Neuronal stem cell (in vitro differentiated cells): ENCODE measurements at places on chromosomes 5 and 9.

- no peak for DNase-seq
These were observed 585.3 kb downstream of the EBF1 start for GRCh38 chr5:158514319-158514985.

GRCh38 chr9:107367727-107368502, 84.8 kb downstream of the RAD23B start:
- no peak for DNase-seq

DNA sequence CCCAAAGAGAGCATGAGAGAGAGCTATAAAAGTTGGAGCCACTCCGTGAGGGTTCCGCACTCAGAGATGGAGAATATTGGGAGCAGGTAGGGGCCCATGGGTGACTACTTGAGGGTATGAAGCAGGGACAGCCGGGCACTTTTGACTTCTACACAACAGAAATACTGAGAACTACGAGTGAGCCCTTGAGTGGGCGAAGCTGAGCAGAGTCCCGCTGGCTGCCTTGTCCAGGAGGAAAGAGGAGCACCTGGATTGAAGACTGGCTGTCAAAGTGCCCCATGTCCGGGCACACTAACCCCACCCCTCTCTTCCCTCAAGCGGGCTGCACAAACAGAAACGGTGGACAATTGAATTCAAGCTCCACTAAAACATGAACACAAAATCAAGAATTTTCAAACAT, 33.6 kb downstream of the FYB1 start:
- no peak for DNase-seq

GRCh38 chr9:131704988-131705387, 34.9 kb downstream of the RAPGEF1 start:
- DNase-seq: no peak

DNA sequence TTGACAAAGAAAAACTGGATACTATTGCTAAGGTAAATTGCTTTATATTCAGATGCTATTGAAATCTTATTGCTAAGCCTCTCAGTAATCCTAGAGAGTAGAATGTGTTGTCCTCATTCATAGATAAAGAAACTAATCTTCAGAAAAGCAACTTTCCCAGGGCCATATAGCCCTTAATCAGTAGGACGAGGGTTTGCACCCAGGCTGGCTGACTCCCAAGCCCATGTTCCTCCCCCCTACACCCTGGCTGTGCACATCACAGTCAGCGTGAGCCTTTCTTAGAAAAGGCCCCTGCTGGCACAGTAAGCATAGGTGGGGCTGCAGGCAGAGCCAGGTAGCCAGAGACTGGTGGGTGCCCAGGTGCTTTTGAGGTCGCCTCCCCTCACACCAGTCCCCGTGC, 15.8 kb upstream of the GLIPR2 start:
- DNase-seq: no peak

DNA sequence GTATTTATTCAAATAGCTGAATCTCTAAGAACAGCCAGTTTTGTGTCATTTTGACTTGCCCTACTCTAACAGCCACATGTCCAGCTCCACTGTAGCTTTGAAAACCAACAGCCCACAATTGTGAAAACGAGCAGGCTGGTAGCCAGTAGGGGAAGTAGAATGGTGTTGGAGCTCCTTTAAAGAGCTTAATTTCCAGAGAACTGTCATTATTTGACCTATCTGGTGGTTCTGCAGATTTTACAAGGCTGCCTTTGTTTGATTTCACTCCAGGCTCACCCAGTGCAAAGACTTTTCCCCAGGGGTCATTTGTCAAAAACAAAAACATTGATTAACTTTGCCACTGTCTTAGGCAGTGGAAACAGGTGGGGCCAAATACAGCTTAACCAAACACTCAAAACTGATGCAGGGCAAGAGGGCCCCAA, 3.2 kb upstream of the PJA2 start:
- no peak for DNase-seq

GRCh38 chr5:166961028-166961427, 1330.4 kb upstream of the WWC1 start:
- no peak for DNase-seq

- DNase-seq: no peak
These were observed 241.8 kb downstream of the CACNA1B start for GRCh38 chr9:138119202-138120027.

- DNase-seq: no peak
These were observed 18.4 kb downstream of the ZNF346 start for GRCh38 chr5:177040814-177041420.

DNA sequence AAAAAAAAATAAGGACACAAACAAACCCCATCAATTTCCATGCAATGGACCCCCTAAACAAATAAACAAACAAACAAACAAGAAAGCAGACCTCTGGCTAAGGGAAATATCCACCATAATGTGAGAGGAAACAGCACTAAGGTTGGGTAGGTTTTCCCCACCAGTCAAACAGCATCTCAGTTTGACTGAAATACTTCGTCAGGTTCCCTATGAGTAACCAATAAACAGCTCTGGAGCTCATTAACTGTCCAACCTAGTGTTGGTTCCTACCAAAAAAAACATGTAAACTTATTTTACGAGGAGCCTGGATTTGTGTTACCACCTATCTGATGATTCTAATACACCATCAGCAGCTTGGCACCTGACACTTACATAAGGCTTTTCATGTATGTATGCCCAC, 198.5 kb upstream of the TARS1 start:
- DNase-seq: no peak

- DNase-seq: no peak
These were observed 1710.1 kb upstream of the CDH9 start for GRCh38 chr5:28748446-28748845.

DNA sequence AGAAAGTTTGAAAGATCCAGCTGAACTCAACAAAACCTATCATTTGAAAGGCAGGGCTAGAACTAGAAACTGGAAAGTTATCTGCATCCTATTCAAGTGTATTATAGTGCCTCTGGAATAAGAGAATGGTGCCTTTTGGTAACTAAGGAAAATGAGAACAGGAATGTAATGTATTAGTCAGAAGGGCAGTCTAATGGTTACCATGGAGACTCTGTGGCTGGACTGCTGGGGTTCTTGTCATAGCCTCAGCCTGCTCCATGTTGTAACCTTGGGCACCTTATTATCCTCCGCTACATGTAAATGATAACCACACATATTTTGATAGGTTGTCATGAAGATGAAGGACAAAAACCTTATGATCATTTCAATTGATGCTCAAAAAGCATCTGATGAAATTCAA, 24.6 kb upstream of the IFNB1 start:
- no peak for DNase-seq

GRCh38 chr5:115831163-115831768, 10.1 kb downstream of the ATG12 start:
- peak; percentile 24 for DNase-seq

DNA sequence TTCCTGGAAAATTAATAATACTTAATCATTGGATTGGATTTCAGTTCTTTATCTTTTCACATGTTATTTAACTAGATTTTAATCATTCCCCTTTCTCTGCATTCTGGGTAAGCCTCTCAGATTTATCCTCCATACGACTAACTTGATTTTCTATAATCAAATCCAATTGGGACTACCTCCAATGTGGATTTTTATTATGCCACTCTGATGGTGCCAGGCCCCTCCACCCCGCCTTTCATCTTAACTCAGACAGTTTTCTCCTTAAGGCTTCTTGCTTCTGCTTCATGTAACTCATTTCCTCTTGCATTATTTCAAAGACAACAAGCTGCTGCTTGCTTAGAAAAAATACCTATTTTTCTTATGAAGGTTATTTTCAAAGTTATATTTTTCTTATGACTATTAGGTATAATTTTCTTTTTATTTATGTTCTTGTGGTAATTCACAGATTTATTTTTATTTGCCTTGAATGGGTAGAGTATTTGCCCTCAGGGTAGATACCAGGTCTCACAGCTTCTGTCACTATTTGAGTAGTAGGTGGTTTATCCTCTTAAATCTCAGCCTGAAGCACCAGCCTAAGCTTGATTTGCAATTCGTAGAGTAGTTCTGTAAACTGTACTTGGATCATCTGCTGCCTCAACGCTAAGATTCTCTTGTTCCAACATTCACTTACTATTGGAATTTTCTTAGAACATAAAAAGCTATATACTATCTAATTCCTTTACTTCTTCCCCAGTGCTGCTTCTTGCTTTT, 659.0 kb upstream of the ARRDC3 start:
- DNase-seq: no peak

DNA sequence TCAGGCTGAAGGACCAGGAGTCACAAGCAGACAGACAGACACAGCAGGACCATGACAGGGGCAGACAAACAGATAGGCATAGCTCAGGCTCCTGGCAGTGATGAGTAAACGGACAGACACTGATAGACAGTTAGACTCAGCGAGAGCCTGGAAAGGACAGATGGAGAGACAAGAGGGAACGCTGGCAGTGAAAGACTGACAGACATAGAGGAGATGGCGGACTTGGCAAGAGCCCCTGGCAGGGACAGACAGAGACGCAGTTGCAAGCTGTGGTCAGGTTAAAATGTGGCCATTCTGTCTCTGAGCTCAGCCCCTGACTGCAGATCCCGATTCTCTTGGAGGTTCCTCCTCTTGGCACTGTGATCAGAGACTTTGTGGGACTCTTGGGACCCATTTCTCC, 13.6 kb downstream of the CSF2 start:
- no peak for DNase-seq

DNA sequence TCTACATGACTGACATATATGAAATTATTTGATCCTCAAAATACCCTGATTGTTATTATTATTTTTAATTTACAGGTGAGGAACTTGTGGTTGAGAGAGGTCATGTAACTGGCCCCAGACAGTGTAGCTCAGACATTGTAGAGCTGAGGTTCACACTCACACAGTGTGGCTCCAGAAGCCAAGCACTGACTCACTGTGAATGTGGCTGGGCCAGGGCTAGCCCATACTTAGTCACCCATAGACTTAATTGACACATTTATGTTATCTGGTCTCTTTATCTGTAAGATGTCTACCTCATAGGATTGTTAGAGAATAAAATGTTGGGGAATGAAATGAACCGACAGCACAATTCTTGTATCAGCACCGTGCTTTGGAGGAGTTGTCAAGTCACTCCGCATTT, 24.9 kb upstream of the CCDC112 start:
- DNase-seq: no peak

DNA sequence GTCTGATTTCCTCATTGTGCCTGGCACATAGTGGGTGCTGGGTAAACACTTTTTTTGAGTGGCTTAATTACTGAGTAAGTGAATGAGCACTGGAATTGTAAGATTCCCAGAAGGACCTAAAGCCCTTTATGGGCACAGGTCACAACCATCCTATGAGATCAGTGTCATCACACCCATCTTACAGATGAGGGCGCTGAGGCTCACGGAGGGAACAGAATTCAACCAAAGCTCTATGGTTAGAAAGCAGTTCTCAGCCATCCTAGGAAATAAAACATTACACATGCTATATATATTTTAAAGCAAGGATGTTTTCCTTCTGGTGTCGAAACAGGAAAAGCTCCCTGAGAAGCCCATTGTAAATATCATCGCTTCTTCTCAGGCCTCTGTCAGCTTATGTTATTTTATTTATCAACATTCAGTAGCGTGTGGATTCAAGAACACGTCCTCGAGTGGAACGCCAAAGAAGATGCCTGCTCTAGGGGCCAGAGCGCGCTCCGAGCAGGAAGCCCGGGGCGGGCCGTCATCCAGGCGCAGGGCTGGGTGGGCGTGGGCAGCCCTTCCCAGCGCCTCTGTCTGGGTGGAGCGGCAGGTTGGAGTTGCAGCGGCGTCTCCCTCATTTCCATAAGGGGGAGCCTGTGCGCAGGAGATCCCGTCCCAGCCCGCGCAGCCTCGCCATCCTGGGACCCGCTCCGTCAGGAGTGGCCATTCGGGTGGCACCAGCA, 155.8 kb upstream of the SMIM23 start:
- peak; percentile 63 for DNase-seq

GRCh38 chr5:151174612-151175101, 17.1 kb upstream of the ANXA6 start:
- no peak for DNase-seq

DNA sequence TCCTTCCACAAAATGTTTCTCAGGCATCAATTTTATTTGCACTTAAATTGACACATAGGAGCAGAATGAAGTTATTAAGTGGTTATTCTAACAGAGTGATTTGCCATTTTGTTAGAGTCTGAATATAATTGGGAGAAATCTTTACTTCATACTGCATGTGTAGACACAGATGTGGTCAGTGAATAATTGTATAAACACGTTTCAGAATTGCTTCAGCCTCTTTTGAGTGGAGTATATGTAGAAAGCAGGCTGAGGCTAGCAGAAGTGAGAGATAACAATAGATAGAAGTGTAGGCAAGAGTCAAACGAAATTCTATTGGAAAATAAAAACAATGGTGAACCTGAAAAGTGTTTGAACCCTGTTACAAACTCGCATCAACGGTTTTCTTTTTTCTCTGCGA, 270.7 kb downstream of the TMEM167A start:
- no peak for DNase-seq

GRCh38 chr9:79813258-79813638, 241.5 kb downstream of the TLE4 start:
- no peak for DNase-seq

DNA sequence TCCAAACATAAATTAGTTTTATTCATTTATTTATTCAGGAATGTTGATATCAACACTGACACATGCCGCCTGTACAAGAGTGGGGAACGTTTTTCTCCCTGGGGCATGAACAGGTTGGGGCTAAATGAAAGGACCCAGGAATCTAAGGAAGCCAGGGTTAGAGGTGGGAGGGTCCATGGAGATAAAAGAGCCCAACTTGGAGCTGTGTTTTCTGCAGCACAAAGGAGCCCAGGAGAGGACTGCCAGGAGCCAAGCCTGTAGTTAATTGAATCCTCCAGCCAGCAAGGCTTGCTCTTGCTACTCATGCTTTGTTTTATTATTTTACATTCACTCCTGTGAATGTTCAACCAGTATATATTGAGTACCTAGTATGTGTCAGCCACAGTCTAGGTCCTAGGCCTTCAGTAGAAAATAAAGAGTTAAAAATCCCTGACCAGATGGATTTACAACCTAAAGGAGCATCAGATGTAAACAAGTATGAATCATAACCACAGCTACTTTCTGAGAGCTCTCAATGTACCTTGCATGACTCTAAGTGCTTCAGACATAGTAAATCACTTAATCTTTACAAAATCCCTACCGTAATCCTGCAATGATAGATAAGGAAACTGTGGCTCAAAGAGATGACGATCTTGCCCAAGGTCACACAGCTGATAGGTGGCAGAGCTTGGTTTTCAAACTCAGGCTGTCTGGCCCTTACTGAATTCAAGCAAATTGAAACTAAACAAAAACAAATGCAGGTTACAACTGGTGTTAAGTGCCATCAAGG, 69.8 kb downstream of the ASTN2 start:
- DNase-seq: peak; percentile 18

DNA sequence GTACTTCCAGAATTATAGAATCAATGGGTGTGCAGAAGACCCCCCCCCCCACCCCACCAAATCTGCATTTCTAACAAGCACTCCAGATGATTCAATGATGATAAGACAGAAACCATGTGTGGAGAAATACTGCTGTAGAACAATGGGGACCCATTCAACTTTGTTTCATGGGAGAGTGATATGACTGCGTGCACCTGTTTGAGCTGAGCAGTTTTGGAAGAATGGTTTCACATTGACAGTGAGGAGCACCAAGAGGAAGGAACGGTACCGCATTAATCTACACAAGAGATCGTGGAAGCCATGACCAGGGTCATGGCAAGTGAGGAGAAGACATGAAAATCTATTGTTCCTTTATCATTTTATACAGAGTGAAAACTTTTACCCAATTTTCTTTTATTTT, 202.7 kb downstream of the CD180 start:
- no peak for DNase-seq
